ENCODE measurements at places on chromosomes 7 and 10. TPM values are rescaled to one million over a fixed set of nuclear protein-coding genes. Genes with fewer than 3 reads are reported as not detected.

- no peak for DNase-seq
Measured at GRCh38 chr10:77513781-77514331, 123.8 kb downstream of the KCNMA1 start.

DNA sequence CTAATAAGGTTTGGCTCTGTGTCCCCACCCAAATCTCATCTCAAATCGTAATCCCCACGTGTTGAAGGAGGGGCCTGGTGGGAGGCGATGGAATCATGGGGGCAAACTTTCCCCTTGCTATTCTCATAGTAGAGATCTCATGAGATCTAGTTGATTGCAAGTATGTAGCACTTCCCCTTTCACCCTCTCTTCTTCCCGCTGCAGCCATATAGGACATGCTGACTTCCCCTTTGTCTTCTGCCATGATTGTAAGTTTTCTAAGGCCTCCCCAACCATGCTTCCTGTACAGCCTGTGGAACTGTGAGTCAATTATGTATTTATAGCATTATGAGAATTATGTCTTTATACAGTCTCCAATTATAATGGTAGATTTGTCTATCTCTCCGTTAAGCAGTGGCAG is 594.5 kb downstream of the ACTR3B start:
- DNase-seq, result no peak

DNA sequence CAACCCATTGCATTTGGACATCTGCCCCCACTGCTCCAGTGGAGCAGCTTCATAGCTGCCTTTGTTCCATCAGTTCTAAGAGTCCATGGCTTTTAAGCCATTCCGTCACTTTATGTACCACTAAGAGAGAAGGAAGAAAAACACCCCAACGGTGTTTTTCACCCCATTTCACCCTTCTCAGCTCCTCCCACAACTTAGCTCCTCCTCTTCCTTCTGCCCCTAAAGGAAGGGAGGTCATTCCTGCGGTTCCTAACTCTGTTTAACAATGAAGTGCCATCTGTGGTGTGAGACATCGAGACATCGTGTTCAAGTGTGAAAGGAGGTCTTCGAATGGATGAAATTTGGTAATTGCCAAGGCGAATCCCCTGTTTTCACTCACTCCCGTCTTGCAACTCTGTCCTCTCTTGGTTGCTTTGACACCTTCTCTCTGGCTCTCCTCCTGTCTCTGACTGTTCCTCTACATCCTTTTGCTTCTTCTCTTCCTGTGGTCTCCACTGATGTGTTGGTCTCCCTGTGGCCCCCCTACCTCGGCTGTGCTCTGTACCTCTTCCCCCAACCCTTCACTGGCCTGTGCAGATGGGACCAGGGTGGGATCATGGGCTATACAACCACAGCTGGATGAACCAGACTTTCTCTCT is 23.0 kb downstream of the SMKR1 start:
- DNase-seq, result no peak

- DNase-seq, result no peak
Measured at GRCh38 chr7:28447071-28447470, 34.8 kb downstream of the CREB5 start.

GRCh38 chr10:102208311-102209035 is 17.6 kb upstream of the ELOVL3 start:
- DNase-seq, result no peak

- DNase-seq, result no peak
Measured at GRCh38 chr10:88853155-88853881, 1.7 kb upstream of the ANKRD22 start.

DNA sequence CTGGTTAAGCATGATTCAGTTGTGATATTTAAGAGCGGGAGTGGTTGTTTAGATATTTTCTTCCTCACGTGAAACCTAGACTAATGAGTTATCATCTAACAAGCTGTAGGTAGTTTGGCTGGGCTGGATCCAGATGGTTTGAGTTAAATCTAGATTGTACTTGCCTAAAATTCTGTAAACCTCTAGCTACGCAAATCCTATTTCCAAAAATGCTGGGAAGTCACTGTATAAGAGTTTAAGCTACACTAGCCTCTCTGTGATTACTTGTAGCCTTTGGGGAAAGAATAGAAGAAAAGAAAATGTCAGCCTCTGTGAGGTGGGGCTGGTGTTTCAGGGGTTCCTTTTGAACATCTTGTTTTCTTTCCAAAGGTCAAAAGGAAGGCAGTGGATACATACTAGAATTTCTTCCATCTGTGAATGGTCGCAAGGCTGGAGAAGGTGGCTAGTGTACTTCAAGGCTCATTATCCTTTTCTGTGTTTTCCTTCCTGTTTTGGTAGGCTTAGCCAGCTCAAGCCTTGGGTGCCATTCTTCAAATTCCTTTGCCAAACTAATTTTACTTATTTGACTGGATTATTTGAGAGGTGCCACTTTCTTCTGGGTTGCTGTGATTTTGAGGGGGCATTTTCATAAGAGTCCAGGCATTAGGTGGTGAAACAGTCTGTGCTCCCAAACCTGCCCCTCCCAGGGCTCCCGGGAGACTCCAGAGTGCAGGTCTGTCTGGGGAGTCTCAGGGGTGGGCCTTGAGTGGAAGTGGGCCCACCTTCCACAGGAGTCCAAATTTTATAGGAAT is 5.2 kb upstream of the EN2 start:
- DNase-seq, result no peak

DNA sequence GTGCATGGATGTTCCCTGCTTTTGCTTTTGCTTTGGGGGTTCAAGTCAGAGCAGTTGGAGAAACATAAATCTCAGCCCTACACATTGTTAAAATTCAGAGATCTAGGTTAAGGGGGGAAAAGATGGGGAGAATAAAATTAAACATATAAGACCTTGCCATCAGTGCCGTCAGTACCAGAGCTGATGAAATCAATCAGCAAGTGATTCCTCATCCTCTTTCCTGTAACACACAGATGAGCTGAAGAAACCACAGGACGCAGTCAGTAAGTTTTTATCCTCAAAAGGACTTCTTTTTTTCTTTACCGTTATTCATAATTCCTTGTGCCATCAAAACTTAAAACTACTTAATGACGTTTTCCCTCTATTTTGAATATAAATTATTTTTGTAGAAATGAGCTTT is 5.9 kb downstream of the HECW1 start:
- DNase-seq, result no peak

DNA sequence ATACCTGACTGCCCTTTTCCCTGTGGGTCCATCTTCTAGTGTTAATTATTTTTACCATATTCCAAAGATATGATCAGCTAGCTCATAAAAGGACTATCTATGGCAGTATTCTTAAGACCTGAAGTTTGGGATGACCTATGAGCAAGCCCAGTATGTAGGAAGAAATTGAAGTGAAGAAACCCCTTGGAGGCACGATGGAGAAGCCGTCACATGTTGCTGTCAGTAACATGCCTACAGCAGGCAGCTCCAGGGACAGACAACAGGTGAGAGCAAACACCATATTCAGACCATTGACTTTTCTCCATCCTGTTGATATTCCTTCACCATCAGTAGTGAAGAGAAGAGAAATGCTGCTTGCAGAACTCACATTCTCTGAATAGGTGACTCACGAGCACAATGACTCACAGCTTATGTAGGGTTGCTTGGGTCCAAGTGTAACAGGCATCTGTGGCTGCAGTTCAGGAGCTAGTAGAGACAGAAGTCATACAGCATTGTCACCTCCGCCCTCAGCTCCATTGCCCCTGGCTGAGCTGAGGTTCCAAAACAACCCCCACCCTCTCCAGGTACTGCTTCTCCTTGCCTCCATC is 8.4 kb upstream of the LYZL2 start:
- no peak for DNase-seq

GRCh38 chr7:151553356-151553755 is 33.7 kb upstream of the RHEB start:
- no peak for DNase-seq

DNA sequence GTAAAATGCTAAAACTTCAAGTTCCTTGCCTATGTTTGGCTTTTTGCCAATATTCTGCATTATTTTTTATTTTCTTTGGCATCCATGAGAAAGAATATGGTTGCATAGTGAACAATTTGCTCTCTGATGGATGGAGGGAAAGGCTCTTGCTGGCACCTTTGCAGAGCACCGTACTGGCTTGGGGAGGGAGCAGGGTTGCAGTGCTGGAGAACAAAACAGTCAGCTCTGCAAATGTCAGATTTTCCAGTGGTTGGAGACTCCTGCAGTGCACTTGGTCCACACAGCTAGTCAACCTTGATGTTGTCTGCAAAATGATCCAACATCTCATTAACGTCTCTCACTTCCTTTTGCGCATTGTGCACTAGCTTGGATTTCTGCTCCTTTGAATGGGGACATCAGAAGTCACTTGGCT is 100.8 kb downstream of the ANLN start:
- no peak for DNase-seq

Gene CFAP43
- polyA plus RNA-seq, result 18.6 TPM

Gene SLC26A5
- 0.65 TPM for polyA plus RNA-seq

Gene LEP
- 0.16 TPM for polyA plus RNA-seq

Gene SLC18A3
- polyA plus RNA-seq, result not detected

Gene PIP
- polyA plus RNA-seq, result not detected

Gene MOGAT3
- polyA plus RNA-seq, result 0.99 TPM

Gene GIMAP5
- polyA plus RNA-seq, result 5.9 TPM
